ENCODE measurements at places on chromosomes 5 and 9.

DNA sequence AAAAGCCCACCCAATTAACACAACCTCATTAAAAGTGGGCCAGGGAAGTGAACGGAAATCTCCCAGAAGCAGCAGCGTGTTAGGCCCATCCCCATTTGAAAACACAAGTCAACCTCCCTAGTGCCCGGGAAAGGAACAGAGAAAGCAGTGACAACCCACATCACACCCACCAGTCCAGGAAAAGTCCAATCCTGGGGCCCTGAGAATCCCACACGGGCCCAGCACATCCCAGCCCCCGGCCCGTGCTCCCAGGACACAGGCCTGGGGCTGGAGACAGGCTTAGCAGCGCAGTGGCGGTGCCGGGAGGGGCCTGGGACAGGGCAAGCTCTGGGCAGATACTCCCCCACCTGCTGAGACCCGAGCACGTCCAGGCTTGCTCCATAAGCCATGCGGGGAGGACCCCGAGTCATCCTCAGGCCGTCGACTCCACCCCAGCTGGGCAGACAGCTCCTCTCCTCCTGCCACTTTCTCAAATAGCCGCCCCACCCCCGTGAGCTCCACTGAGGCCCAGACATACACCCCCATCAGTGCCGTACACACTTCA, 101.0 kb downstream of the KCNT1 start:
- no peak for DNase-seq

GRCh38 chr9:92530893-92531292, 4.9 kb downstream of the ECM2 start:
- no peak for DNase-seq

GRCh38 chr5:136129445-136129844, 3.2 kb upstream of the SMAD5 start:
- peak; percentile 10 for DNase-seq

- no peak for DNase-seq
These were observed 76.2 kb downstream of the SH3TC2 start for GRCh38 chr5:148986636-148987035.

DNA sequence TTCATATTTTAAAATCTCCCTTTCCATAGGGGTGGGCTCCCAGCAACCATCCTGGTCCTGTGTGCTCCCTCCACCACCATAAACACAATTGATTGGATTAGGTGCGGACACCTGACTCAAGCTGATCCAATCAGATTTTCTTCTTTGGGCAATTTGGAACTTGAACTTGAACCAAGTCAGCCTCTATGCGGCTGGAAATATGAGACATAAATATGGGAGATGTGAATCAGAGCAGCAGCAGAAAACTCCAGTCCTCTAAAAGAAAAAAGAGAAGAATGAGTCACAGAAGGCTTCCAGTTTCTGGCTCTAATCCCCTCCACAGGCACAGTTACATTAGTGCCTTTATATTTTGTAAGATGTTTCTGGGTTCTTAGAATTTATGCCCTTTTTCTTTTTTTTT, 306.6 kb downstream of the MLLT3 start:
- no peak for DNase-seq

DNA sequence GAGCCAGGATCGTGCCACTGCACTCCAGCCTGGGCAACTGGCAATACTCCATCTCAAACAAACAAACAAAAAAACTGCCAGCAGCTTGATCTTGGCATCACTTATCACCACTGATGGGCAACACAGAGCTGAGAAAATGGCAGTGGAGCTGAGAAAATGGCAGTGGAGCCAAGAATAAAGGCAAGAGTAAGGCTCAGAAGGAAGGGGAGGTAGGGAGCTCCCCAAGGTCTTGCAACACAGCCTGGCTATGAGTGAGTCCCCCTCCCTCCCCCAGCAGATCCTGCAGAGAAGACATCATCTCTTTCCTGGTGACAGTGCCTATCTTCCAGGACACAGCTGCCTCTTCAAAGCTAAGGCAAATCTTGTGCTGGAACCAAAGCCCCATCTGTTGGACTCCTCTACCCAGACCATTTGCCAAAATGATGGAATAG, 70.3 kb downstream of the UGCG start:
- DNase-seq: no peak

- peak; percentile 33 for DNase-seq
These were observed 984 bp upstream of the DOK3 start for GRCh38 chr5:177510567-177511053.

- peak; percentile 56 for DNase-seq
These were observed 96.5 kb downstream of the EHMT1 start for GRCh38 chr9:137715321-137715720.

DNA sequence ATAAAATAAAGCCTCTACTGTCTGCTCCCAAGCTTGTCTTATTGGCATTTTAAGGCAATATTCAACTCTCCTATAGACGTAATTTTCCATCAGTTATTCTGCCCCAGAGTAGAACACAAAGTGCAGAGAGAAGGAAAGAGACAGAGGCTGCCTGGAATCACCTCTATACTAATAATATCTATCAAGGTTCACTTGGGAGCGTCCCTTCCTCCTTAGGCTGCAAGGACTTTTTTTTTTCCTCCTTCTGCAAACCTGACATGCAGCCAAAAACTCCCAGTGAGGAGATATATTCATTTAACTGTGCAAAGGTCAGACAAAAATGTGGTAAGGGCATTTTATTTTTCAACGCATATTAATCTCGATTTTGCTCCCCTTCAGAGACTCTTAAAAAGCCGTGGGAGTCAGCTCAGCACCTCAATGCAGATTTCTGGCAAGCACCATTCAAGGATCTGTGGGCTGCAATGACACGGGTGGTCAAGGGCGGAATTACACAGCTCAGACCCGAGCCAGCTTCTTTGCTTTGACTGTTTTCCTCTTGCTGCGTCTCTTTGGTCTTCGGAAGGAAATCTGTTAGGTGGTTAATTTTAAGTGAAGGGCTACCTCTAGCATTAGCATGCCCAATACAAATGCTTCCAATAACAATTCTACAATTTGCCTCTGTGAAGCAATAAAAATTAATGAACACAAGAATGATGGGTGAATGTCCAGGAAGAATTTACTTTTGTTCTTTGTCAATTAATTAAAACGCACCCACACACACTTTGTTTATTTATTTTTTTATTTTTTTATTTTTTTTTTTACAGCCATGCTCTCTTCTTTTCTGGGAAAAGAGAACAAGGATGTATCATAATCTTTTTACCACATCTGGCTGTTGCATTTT, 587.7 kb upstream of the GRAMD2B start:
- no peak for DNase-seq

GRCh38 chr5:126628102-126628501, 27.4 kb downstream of the PHAX start:
- DNase-seq: no peak

GRCh38 chr9:73202980-73203379, 51.3 kb downstream of the ANXA1 start:
- no peak for DNase-seq

DNA sequence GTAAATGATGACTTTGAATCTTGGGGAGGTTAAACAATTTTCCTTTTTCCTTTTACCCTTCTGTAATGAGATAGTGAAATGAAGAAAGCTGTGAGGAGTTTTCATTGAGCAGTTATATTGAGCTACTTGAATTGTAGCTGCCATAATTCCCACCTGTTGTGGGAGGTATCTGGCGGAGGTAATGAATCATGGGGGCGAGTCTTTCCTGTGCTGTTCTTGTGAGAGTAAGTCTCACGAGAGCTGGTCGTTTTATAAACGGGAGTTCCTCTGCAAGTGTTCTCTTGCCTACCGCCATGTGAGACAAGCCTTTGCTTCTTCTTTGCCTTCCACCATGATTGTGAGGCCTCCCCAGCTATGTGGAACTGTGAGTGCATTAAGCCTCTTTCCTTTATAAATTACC, 258.4 kb downstream of the FER start:
- no peak for DNase-seq

- no peak for DNase-seq
These were observed 1259.0 kb upstream of the C9orf72 start for GRCh38 chr9:28832168-28832770.

- no peak for DNase-seq
These were observed 26.7 kb downstream of the GARNL3 start for GRCh38 chr9:127291246-127291778.

DNA sequence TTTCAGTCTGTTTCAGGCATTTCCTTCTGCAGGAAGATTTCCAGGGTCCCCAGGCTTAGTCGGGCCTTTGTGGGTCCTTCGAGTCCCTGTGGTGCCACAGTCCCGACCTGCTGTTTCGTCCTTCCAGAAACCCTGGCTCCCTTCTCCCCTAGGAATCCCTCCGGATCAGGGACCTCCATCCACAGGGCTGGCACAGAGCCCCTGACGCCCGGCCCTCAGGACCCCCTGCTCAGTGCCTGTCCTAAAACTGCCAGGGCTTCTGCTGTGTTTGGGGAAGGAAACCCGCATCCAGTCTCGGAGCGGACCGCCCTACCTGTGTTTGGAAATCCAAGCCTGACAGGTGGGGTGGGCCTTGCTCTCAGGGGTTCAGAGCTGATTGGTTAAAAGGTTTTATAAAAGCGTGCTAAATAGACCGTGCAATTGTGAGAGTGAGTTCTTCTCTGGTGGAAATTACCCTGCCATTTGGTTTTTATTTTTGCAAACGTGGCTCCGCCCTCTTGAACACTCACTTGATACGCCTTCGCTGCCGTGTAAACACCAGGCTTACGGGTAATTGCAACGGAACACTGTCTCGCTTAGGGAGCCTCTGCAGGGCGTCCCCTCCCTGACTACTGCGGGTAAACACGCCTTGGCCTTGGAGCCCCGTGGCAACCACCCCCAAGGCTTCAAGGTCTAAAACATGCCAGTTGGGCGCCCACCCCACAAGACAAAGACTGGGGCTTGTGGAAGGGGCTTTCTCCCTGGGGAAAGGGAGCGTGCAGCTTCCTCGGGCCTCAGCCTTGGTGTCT, 121.2 kb downstream of the PHF2 start:
- no peak for DNase-seq

DNA sequence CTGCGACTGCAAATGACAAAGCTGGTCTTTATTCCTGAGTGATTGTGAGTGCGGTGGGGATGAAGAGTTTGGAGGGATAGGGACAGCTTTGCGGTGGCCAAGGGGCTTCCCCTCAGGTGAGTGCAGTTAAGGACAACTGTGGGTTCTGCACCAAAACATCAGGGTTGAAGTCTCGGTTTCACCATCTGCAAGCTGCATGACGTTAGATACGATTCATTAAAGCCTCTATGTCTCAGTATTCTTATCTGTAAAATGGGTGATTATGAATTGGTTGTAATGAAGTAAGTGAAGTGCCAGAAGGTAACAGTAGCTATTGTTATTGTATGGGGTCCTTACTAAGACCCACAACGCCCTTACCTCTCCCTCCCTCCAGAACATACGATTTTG, 226.8 kb upstream of the DAPK1 start:
- no peak for DNase-seq

DNA sequence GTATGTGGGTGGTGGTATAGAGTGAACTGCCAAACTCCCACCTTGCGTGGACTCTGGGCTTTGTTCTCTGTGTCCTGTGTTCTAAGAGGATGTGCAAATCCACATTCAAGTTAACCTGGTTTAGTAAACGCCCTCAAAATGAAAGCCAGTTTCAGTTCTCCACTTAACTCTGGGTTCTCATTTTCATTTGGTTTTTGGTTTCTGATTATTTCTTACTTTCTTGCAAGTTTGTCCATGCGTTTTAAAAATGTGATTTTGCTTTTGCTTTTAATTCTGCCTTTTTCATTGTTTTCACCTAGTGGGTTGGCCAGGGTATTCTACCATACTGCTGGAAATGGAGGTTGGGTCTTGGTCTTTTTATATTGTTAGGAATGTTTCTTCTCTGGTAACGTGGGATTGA, 38.2 kb downstream of the GALNT10 start:
- DNase-seq: no peak

GRCh38 chr5:86500947-86501346, 116.8 kb upstream of the COX7C start:
- DNase-seq: no peak

- no peak for DNase-seq
These were observed 1781.3 kb downstream of the MAT2B start for GRCh38 chr5:165286692-165287091.

GRCh38 chr9:115517335-115518075, 399.5 kb upstream of the TNC start:
- no peak for DNase-seq

DNA sequence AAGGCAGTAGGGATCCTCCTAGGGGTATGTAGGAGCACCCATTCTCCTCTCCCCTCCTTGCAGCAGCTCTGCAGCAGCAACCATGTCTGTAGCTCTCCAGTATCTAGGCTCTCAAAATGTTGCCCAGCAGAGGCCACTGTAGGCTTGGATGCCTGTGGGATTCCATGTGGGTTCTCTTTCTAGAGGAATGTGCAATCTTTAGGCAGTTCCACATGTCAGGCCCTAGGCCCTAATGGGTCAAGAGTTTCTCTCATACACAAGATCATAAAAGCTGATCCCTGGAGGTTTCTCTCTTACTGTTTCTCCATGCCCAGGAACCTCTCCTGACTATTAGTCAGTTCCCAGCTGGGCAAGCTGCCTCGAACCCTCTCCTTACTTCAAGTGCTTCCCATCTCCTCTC, 215.8 kb downstream of the FRMD3 start:
- DNase-seq: no peak

DNA sequence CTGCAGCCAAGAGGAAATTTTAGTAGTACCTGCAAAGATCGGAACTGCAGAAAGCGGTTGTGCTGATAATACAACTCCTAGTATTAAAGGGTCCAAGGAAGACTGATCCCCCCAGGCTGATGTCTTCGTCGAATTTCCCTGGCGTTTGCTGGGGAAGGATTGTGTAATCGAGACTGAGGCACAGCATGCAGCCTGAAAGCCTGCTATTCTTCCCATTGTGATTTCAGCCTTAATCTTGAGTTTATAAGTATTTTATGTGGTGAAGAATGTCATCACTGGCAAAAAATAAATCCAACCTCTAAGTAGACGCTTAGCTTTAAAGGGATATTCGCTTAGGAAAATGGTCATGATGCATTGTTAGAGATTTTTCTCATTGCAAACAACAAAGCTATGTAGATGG, 21.3 kb upstream of the LMX1B start:
- no peak for DNase-seq

GRCh38 chr9:2642068-2642467, 20.5 kb downstream of the VLDLR start:
- DNase-seq: no peak

DNA sequence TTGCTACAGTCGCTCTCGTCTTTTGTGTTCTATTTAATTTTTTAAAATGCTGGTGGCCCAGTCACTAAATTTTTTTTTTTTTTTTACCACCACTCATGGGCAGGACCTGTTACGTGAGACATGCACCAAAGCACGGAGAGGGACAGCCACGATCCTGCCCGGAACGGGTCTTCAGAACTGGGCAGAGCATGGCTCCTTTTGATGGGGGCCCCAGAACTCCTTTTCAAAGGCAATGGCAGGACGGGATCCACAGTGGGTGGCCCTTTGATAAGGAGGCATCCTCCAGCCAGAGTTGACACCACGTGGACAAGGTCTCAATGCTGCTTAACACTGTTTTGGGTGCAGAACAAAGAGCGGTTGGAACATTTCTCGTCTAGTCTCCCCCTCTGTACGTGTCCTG, 50.0 kb downstream of the TENT4A start:
- DNase-seq: no peak

- DNase-seq: no peak
These were observed 30.0 kb upstream of the LPCAT1 start for GRCh38 chr5:1553539-1554409.

- no peak for DNase-seq
These were observed 22.2 kb upstream of the CTSL start for GRCh38 chr9:87703636-87704276.
